GM04504 (cell line): ENCODE measurements at places on chromosomes 5 and 9.

DNA sequence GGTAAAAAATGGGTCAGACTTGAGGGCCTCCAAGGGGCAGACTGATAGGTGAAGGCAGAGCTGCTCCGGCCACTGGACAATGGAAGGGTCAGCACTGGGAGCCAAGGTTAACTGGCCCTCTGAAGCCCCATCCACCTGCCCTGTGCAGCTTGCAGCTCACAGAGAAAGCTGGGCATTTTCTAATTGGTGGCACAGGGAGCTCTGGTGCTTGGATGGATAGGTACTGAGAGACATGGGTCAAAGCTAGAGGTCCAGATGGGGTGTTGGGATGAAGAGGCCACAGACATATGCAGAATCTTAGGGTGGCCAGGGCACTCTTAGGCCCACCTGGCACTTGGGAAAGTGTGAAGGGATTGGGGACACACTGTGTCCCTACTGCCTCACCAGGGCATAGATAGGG lies 29.5 kb upstream of the SARDH start:
- DNase-seq = no peak

DNA sequence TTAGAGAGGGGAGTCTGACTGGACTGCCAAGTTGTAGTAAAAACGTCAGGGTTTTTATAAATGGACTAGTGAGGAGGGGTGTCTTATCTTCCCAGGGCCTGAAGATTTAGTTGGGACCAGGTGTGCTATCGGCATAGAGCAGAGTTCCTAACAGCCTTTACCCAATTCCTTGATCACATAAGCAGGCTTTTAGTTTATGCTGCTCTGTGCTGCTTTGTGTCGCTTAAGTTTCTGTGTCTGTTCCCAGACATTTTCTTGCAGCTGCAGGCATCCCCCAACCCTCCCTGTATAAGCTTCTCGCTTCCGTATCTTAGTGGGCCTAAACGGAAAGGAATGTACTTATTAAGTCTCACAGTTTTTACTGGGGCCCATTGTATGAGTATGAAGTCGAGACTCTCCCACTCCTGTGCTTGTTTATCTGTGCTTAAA lies 2.6 kb upstream of the SMC5 start:
- DNase-seq = peak; percentile 4

DNA sequence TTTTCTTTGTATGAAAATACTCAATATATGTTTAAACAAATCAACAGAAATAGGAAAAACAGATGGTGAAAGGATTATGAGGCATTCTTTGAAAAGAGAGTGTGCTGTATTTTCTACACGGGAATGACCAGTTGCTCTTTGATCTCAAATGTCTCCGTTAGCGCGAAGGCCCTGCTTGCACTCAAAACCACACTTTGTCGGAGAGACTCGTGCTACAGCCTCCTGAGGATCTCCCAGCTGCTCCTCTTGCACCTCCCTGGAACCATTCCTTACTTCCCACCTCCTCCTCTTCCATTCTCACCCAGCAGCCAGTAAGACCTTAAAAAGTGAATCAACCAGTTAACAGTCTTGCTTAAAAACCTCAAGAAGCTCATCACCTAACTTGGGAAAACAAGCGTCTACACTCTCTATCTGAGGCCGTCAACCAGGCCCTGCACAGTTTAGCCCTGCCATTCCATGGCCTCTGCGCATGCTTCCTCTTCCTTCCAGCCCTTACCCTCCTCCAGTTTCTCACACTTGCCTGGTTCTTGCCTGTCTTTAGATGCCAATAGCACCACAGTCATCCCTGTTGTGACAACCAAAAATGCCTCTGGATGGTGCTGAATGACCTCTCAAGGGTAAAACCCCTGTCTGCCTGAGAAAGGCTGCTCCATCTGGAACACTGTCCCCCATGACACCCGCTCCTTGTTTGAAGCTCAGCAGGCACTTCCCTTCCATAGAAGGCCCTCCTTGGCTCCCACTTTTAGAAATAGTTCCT lies 594.7 kb upstream of the WWC1 start:
- DNase-seq = no peak

DNA sequence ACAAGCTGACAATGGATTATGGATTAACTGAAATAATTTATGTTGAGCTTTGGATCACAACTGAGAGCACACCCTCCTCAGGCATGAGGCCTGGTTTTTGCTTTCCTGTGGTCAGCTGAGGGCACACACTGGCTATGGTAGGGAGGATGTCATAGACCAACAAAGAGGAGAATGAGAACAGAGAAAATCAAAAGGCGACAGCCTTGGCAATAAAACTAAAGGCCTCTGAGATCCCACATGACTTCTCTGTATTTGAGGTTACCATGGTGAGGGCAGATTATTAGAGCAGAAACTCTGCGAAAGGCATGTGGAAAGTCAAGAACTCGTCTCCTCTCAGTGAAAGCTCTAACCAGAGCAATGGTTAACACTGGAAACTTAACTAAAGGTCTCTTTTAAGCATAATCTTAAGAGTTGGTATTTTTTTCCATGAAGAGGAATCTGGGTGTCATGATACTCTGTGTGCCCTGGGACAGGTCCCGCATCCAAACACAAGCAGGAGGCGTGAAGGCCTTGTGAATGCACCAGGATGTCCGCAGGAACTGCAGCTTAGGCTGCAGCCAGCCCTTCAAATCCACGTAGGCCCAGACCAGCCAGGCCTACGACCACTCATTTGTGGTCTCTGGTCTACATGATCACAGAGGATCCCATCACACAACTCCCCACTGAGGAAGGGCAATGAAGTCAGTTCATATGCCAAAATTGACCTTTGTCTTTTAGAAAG lies 12.4 kb upstream of the MEIKIN start:
- no peak for DNase-seq

GRCh38 chr5:133824661-133825254 lies 143.7 kb downstream of the C5orf15 start:
- no peak for DNase-seq

- DNase-seq = no peak
These were observed 490.9 kb downstream of the NFIB start for GRCh38 chr9:13823026-13823425.

DNA sequence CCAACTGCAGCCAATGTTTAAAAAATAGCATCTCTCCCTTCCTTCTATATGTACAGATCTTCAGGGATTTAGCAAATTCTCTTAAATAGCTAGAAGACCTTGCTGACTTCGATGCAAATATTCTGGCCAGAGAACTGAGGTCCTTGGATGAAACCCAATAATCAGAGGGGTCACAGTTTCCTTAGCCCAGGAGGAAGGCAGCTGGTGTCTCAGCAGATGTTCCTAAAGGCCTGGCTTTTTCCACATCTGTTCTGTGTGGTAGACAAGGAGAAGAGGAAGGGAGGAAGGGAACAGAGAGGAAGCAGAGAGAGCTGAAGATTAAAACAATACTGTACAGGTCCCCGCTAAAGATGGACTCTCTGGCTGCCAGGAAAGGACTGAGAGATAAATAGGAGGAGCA lies 33.1 kb downstream of the BOD1 start:
- DNase-seq = no peak

GRCh38 chr5:125612776-125613175 lies 810.4 kb upstream of the GRAMD2B start:
- DNase-seq = no peak

DNA sequence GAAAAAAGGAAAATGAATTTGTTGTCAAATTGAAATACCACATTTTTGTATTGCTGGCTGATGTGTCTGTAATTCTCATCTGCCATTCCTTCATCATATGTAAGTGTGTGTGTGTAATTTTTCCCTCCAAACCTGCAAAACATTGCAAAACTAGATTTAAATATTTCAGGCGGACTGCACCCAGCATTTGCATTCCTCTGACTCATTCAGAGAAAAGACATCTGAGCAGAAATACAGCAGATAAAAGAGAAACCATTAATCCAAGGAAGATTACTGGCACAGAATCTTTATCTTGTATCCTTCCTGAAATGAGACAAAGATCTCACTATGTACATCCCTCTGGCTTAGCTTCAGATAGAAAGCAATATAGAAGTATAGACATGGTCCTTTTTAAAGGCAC lies 275.3 kb downstream of the TMEM38B start:
- no peak for DNase-seq

- DNase-seq = peak; percentile 62
These were observed 55.8 kb upstream of the PTCH1 start for GRCh38 chr9:95572381-95573151.

DNA sequence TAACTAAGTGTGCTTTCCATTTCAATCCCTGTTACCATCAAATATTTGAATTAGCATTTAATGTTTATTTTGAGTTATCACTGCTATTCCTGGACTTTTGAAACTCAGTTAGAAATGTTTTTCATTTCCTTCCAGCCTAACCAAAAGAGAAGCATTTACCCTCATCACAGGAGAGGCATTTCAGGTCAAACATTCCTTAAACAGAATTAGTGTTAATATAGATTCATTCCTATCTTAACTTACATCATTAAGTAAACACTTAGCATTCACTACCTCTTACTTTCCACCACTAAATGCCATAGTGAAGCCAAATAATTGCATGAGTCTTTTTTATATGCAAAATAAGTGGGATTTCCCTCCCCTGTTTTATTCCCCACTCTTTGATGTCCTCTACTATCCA lies 136.6 kb upstream of the OR13F1 start:
- no peak for DNase-seq

DNA sequence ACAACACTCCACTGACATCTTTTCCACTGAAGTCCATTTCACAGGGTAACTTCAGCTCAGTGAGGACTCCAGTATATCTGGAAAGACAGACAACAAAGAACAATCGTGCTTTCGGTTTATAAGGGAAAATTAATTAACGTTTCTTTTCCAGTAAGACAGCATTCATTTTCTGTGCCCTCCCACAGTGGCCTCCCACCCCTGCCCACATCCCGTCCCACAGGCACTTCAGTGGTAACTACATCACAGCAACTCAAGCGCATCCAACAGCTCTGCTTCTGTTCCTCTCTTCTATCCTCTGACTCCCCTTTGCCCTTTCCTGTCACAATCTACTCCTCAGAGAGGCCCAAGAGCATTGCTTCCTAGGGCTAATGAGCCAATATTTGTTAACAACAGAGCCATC lies 40.3 kb downstream of the GLDC start:
- DNase-seq = no peak

DNA sequence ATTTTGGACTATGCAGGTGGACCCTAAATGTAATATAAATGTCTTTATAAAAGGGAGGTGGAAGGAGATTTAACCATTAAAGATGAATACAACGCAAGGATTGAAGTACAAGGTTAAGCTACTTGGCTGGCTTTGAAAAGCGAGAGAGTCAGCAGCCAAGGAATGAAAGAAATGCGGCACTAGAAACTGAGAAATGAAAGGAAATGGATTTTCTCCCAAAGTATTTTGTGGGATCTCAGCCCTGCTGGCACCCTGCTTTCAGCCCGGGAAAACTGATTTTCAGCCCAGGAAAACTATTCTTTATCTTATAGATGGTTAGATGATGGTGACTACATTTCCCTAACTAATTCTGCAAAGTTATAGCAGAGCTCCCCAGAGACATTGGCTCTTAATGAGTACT lies 1349.6 kb upstream of the C9orf72 start:
- no peak for DNase-seq

DNA sequence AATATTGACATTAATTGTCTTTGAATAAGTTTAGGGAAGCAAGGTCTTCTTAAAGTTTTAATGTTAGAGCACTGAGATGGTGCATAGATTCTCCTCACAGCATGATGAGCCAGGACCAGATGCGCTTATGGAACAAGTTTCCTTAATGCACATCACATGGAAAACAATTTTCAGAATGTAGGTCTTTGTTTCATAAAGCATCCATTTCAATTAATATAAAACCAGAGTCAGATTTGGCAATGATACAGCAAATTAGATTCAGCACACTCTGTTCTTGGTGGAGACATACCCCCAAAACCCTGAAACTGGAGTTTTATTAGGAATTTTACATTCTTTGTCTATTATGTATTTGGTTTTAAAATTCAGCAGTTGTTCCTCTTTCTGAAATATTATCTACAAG lies 402.1 kb upstream of the SEMA6A start:
- no peak for DNase-seq

GRCh38 chr9:16823906-16824305 lies 46.6 kb downstream of the BNC2 start:
- DNase-seq = no peak

DNA sequence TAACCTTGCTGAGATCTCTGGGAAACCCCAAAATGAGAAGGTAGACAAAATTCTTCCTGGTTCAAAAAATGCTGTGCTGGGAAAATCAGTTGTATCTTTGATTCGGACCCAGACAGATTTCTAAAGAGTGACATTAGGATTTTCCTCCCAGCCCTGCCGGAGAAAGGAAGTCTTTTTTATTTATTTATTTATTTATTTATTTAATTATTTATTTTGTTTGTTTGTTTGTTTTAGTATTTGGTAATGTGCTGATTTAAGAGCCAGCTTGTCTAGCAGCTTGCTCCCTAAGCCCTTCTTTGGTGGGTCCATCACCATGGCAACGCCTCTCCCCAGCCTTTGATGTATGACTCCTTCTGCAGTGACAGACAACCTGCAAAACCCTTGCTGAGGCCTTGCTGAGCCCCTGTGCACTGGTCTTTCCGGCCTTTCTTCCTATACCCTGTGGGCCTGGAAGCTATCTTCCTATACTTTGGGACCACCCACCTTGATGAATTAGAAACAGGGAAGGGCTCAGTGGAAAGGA lies 60.6 kb upstream of the AFAP1L1 start:
- no peak for DNase-seq

DNA sequence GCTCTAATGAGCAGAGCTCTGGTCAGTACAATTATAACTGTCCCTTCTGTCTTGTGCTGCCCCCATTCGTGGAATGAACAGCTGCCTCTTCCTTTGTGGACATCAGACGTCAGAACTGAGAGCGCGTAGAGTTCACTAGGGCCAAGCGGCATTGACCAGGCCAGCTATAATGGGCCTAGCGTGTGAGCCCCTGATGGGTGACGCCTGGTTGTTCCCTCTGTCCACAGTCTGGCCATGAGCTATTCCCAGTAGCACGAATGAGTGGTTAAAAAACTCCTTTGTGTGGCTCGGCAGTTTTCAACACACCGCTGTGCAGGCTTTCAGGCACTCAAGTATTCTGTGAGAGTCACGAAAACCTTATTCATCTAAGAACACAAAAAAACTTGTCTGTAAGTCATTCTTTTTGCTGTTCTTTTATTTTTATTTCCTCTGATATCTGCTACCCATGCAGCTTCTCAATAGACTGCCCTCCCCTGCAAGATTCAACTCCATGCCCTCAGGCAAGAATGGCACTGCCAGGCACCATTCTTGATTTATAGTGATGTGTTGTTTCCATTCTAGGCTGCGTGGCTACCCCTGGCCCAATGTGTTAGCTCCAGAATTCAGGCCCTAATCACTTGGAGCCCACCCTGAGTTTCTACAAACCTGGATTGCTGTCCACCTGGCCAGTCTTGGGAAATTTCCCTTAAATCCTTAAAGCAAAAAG lies 52.5 kb downstream of the ANKDD1B start:
- DNase-seq = no peak

DNA sequence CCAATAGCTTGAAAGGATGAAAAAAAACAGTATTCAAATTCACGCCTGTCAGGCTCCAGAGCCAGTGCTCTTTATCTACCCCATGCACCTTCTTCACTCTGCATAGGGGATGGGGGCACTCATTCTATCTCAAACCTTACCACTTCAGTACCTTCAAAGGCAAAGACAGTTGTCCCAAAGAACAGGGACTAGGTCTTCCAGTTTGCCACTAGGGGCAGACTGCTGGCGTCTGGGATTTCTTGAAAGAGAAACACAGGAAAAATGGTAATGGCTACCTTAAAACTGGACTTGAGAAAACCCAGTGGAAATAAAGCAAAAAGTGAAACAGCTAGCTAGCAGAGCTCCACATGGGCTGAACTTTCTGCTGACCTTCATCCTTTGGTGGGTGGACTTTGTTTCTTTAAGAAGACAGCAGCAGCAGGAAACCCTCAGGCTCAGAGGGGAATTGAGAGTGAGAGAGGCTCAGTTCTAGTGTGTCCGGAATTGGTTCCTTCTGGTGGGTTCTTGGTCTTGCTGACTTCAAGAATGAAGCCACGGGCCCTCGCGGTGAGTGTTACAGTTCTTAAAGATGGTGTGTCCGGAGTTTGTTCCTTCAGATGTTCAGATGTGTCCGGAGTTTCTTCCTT lies 41.0 kb upstream of the SLC36A1 start:
- no peak for DNase-seq
